ENCODE measurements at places on chromosomes 2 and 18.
A peak's percentile ranks its signal among the peaks of the same experiment; 100 is the strongest.

DNA sequence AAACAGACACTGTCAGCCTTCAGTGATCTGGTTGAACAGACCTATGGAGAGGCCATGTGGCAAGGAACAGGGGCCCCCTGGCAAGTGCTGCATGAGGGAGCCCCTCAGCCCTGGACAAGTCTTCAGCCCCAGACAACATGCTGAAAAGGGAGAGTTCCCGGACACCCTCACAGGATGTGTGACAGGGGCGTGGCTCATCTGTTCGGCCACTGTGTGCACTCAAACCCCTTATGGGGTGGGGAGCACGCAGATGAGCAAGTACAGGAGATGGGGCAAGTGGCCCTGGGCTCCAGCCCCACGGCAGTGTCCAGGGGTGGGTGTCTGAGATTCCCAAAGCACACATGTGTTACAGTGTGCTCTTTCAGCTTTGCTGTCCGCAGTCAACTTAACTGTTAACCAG is 35.4 kb upstream of the MPPE1 start:
- no peak for DNase-seq

- DNase-seq, result no peak
Observed at GRCh38 chr2:130845505-130846085, 8.9 kb downstream of the ARHGEF4 start.

GRCh38 chr2:98692090-98693054 is 38.6 kb downstream of the MGAT4A start:
- DNase-seq, result peak; percentile 38

DNA sequence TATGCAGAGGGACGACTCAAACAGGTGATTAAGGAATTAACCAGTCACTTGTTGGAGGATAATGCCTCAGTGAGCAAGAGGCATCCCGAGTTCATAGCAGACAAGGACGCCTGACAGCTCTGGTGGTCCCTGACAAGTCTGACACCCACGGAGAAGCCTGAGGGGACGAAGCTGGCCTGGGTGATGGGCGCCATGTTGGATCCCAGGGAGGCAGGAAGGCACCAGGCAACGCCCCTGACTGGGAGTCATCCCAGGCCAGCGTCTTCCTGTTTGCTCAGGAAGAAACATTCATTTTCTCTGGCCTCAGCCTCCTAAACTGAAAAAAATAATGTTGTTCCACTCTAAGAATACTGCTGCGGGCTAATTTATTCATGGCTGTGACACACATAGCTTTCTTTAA is 92.1 kb upstream of the ATP8B1 start:
- no peak for DNase-seq

DNA sequence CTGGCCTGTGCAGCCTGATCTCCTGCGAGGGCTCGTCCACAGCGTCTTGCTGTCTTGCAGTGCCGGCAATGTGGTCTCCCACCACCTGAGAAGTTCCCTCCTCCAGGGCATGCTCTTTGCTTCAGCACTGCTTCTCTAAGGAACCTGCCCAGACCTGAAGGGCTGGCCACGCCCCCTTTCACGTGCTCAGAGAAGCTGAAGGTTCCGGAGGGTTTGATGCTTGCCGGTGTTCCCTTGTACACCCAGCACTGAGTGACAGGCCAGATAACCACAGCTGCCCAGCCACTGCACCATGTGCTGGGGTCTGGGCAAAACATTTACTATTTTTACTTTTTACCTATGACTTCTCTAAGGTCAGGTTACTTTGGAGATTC is 1.7 kb upstream of the POLR2D start:
- peak; percentile 59 for DNase-seq

DNA sequence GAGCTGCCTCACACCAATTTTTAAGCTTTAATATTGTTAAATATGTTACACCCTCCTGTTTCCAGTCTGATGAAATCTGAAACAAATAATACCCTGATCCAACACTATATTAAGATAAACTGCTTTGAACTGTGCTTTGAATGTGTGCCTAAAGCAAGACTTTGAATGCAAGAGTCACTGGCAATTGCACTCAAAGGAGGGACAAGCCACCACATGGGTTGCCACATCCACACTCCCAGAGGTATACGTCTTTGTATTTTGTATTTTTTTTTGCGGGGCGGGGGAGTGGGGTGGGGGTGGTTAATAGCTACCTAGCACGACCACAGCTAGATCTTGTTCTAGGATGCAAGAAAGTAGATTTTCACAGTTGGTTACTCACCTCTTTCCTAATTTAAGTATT is 1.8 kb upstream of the ZEB2 start:
- DNase-seq, result no peak

DNA sequence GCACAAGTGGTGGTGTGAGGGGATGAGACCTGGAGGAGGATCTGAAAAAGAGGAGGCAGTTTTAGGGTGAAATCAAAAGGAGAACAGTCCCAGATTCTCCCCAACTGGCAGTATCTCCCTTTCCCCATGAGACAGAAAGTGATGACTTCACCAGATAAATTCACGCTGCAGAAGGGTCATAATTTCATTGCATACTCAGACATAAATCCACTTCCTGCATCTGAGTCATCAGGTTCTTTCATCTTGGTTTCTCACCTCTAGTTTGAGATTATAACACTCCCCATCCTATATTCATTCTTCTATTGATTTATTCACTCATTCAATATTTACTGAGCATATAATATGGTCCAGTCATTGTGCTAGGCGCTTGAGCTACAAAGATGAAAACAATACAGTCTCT is 64.7 kb downstream of the CCDC148 start:
- DNase-seq, result no peak

- DNase-seq, result no peak
Observed at GRCh38 chr2:125516496-125517109, 1139.4 kb upstream of the GYPC start.

DNA sequence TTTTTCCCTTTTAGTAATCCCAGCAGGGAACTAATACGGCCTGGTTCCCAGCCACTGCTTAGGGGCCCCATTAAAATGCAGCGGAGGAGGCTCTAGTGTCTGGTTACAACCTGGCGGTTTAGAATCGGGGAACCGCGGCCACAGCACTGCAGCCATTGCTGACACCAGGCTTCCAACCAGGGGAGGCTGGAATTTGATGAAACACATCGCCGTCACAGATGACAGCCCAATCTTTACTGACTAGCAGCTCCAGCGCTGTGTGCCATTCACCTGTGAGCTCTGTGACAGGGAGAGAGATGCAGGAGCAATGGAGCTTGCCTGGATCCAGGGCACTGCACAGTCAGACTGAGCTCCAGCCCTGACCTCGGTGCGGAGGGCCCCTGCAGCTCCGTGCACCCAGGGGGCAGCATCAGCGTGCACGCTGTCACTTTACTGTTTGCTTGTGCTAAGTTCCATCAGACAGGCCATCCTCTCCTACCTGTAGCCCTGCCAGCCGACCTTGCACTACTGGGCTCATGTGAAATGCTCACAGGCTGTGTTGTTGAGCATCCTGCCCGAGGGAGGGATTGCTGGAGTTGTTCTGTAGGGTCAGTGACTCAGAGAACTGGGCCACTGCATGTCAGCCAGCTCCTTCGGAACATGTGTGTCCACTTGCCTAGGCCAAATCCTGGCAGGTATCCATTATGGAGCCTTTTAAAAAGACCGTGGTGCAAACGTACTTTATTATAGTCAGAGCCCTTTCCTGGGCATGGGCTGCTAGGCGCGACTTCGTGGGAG is 203.5 kb downstream of the SEPTIN10 start:
- no peak for DNase-seq

GRCh38 chr2:38586931-38587330 is 15.8 kb downstream of the HNRNPLL start:
- DNase-seq, result no peak

- peak; percentile 11 for DNase-seq
Observed at GRCh38 chr2:48313036-48313877, 216.7 kb upstream of the STON1 start.

- DNase-seq, result no peak
Observed at GRCh38 chr2:227228061-227228667, 63.7 kb downstream of the COL4A3 start.

DNA sequence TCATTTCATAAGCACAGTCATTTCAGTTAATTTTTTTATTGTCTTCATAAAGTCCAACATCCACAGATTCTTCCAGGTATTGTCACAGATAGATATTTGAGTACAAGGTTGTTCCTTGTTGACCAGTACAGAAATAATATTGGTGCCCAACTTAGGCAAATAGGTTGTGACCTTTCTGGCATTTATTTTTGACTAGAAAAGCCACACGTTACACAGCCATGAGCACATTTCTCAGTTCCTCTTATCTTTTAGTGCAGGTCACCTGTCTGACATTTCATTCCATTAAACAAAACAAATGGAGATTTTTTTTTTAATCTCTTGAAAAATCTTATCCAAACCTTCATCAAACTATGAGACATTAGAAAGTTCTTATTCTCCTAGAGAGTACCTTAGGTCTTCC is 428.8 kb downstream of the ZNF521 start:
- no peak for DNase-seq

DNA sequence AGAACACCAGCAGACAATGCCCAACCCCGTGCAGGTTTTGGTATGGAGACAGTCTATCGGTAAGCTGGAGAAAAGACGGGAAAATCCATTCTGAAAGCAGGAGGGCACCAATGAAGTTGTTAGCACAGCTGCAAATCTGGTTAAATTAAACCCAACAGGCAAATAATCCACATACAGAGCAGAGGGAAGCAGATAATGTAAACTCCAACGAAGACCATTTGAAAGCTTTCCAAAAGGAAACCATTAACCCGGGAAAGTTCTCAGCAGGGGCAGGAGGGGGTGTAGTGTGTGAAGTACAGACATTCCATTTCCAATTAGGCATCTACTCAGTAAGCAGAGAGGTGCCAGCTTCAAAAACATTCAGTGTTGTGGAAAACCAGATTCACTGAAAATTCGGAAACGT is 10.3 kb downstream of the EDAR start:
- DNase-seq, result no peak

DNA sequence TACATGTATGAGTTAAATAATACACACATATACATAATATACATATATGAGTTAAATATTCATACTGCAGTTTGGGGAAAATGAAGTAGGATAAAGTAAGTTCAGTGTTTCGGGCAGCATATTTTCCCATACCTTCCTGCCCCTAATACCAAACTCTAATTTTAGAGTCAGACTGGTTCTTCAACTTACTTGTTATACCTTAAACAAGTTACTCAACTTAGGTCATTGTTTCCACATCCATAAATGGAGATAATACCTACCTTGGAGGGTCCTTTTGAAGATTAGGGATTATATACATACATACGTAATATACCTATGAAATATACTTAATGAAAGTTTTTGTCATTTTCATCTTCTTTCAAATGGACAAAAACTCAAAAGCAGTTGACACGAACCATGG is 8.4 kb downstream of the MEMO1 start:
- no peak for DNase-seq

- no peak for DNase-seq
Observed at GRCh38 chr18:2956056-2956455, 56.9 kb downstream of the LPIN2 start.

- DNase-seq, result no peak
Observed at GRCh38 chr18:50114448-50114847, 80.5 kb downstream of the MYO5B start.

- DNase-seq, result no peak
Observed at GRCh38 chr2:169493360-169493759, 14.1 kb downstream of the BBS5 start.

- peak; percentile 9 for DNase-seq
Observed at GRCh38 chr18:8609659-8610458, 622 bp downstream of the RAB12 start.

- no peak for DNase-seq
Observed at GRCh38 chr2:130328710-130329109, 14.0 kb upstream of the IMP4 start.

GRCh38 chr2:224803930-224804329 is 87.8 kb upstream of the CCDC195 start:
- DNase-seq, result no peak

DNA sequence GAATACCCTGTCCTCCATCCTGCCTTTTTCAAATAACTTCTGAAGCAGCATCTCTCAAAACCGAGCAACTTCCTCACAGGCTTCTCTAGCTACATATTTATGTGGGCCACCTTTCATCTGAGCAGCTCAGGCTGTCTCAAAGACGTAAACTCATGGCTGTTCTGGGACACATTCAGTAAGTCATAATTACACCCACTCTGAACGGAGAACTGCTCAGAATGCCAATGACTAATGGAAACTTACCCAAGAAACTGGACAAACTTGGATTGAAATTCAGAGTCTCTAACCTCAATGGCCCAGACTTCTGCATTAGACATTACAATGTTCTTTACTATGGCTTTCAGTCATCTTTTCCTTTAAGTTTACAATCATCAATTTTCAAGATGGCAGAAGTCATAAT is 145.2 kb downstream of the RAD51AP2 start:
- no peak for DNase-seq

GRCh38 chr2:127121776-127122176 is 14.8 kb upstream of the BIN1 start:
- DNase-seq, result no peak

- DNase-seq, result no peak
Observed at GRCh38 chr2:75465317-75465984, 95.3 kb downstream of the EVA1A start.

All from stimulated activated CD4-positive, alpha-beta T cell treated with anti-CD3 and anti-CD28 coated beads, Interleukin-4, amount 100 ng/mL, for 24 hours (primary cell).